Foreskin keratinocyte (primary cell): ENCODE measurements at places on chromosomes 1 and 21.
A peak's percentile ranks its signal among the peaks of the same experiment; 100 is the strongest.

DNA sequence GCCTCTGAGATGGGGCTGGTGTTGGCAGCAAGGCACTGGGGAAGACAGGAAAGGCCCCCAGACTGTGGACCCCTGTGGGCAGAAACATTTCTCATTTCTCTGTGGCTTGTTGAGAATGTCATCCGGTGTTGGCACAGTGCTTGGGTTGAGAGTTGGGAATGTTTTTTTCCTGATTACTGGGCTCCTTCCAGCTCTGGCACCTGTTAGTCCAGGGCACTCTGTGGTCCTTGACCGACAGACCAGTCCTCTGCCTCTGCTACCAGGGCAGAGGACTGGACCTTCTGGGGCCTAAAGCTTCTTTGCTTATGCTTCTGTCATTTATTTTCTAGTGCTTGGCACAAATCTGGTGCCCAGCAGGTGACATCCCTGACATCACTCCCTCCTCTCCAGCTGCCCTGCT is 4.8 kb upstream of the SPRR5 start:
- DNase-seq = no peak

DNA sequence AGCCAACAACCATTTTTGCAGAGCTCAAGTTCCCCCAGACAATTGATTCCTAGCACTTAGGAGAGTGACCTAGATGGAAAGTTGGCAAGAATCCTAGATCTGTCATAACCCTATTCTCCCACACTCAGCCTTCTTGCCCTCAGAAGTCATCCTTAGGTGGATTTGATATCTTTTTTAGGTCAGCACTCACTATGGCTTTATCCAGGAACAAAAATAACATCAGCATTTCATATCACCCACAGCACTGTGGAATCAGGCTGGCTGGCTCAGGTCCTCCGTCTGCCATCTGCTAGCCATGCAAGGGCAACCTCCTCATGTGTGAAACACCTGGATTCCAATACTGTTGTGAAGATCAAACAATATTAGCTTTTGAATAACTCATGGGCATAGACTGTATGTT is 6.0 kb downstream of the DPT start:
- DNase-seq = no peak

GRCh38 chr1:230639714-230640209 is 2.5 kb upstream of the COG2 start:
- no peak for DNase-seq

- no peak for DNase-seq
Observed at GRCh38 chr1:67307251-67308060, at the start of gene IL12RB2. IL12RB2 (plus strand) TSS chr1:67307873; CDS start chr1:67320369, 12,496 bp downstream.

DNA sequence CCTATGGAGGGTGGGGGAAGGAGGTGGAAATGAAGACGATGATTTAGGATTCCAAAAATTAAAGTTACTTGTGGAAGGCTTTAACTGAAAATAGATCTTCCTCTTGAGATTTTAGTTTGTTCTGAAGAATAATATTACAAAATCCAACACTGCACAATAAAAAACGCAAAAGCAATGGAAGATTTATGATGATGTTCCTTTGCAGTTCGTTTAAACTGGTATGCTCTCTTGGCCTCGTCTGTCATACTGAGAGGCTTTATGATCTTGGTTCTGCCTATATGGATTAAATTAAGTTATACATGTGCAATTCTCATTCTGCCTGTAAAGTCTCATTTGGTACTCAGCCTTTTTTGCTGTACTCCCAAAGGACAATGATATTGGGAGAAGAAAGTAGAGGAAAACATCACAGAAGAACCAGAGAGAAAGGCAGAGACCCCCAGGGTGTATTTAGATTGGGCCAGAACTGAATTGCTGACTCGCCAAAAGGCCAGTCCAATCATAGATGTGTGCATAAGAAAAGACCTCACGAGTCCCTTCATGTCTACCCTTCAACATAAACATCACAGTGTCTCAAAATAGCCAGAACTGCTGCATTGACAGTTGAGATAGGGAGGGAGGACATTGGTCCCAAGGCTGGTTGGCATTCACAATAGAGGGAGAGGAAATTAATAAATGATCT is 188.6 kb downstream of the GREM2 start:
- no peak for DNase-seq

DNA sequence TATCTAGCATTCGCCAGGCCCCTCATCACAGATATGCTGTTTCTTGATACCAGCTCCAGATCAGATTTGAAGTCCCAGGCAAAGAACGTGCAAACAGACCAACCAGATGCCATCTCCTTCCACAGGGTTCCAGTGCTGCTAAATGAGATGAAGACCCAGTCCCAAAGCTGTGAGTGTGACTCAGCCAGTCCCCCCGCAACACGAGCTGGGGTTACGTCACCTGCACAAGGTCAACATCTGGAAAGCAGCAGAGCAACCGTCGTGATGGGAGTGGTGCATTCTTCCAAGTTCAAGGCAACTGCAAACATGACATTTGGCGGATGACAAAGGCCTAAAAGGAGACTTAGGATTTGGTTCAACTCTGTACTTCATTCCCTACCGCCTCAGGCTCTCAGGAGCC is 69.6 kb upstream of the TIAM1 start:
- DNase-seq = no peak

- peak; percentile 85 for DNase-seq
Observed at GRCh38 chr1:43914576-43915525, 18.8 kb upstream of the ARTN start.

GRCh38 chr1:117653732-117654492 is 48.1 kb downstream of the TENT5C start:
- no peak for DNase-seq

- DNase-seq = no peak
Observed at GRCh38 chr1:98887507-98887906, 117.2 kb downstream of the PLPPR5 start.

DNA sequence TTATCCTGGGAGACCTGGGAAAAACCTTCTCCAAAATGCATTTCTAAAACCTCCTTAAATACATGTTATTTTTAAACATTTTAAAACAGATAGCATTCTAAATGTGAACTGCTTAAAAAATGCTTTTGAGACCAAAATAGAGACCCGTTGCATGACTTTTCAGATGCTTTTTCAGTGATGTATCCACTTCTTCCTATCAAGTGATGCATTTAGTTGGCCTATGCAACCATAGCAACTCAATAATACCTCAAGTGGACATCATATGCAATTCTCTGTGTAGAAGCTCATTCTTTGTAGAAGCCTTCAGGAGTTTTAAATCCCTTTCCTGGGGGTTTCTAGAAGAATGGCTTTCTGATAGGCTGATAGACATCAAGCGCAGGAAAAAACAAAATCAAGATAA is 94.5 kb upstream of the RAVER2 start:
- no peak for DNase-seq

- DNase-seq = no peak
Observed at GRCh38 chr1:116911779-116912469, 2.2 kb downstream of the PTGFRN start.

GRCh38 chr1:169102567-169102966 is 3.9 kb upstream of the ATP1B1 start:
- DNase-seq = no peak

DNA sequence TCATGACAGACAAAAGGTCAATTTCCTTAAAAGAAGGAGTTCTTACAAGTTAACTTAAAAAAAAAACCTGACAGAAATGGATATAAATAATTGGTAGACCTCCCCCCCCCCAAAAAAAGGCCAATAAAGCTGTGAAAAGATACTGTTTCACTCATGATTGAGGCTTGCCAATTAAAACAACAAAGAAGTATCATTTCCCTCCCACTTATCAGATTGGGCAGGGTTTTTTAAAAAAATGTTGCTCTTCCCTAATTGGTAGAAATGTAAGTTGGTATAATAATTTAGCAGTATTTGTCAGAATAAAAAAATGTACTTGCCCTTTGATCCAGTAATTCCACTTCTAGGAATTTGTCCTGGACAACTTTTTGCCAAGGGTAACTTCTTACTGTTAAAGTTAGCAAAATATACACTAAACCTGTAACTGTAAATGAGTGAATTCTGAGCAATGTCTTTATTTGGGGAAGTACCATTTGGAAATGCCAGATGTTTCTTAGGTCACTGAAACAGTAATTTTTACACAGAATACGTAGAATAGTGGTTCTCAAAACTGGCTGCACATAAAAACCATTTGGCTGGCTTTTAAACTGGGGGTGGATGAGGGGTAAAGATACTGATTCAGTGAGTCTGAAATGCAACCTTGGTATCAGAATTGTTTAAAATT is 17.5 kb downstream of the RNF2 start:
- no peak for DNase-seq

DNA sequence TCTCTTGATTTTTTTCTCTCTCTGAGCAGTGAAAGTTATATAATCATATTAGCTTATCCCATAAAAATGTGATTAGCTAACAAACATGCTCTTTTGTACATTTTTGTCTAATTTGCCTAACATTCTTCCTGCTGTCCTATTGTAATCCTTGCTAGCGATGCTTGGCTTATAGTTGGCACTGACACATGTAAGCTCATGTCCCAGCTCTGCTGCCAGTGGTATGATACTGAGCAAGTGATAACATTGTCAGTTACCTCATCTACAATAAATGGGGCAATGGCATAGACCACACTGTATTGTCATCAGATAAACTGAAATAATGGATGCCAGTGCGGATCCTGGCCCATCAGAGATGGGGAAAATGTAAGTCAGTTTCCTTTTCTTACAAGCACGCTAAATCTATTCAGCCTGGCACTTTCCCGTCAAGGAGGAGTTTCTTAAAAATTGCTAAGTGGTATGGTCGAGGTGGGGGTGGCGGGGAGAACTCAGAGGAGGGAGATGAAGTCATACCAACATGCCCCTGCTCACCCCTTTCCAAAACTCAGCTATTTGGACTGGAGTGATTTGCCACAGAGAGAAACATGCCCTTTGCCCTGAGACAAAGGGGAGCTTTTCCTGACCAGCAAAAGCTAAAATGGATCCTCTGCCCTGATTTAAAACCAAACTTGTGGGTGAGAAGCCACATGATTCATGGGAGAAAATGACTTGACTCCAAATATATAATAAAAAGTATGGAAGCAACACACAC is 1.3 kb downstream of the FYB2 start:
- DNase-seq = no peak

DNA sequence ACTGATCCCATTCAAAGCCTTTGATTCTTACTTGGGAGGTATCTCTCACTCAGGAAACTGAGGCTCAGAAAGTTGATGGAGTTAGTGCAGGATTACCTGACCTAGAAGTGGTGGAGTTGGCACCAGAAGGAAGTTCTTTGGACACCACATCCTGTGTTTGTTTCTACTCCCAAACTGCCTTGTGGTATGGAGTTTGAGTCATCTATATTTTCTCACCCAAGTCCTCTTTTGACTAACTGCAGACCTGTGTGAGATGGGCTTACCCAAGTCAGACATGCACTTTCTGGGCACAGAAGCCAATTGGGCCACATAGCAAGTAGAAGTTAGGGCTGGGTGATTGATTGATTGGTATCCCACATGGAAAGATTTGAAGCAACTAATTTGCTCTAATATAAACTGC is 36.1 kb downstream of the FGGY start:
- DNase-seq = peak; percentile 75

GRCh38 chr1:79594121-79594698 is 587.7 kb upstream of the ADGRL4 start:
- DNase-seq = no peak

GRCh38 chr1:192580351-192580962 is 4.9 kb downstream of the RGS1 start:
- peak; percentile 52 for DNase-seq

DNA sequence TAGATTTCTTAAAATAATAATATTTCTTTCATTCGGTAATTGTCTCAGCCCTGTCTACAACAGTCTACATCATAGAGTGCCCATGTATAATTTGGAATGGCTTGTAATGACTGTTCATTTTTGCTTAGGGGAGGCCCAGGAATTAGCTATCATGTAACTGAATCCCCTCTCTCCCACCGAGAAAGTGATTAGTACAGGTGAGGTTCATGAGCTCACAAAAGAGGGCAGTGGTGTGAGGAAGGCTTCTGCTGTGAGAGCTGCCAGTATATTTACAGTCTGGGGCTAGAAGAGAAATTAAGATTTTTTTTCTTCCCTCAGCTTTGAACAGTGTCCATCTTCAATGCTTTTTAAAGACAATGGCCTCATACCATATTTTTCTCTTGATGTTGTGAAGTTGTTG is 340.7 kb downstream of the ADGRL2 start:
- no peak for DNase-seq

DNA sequence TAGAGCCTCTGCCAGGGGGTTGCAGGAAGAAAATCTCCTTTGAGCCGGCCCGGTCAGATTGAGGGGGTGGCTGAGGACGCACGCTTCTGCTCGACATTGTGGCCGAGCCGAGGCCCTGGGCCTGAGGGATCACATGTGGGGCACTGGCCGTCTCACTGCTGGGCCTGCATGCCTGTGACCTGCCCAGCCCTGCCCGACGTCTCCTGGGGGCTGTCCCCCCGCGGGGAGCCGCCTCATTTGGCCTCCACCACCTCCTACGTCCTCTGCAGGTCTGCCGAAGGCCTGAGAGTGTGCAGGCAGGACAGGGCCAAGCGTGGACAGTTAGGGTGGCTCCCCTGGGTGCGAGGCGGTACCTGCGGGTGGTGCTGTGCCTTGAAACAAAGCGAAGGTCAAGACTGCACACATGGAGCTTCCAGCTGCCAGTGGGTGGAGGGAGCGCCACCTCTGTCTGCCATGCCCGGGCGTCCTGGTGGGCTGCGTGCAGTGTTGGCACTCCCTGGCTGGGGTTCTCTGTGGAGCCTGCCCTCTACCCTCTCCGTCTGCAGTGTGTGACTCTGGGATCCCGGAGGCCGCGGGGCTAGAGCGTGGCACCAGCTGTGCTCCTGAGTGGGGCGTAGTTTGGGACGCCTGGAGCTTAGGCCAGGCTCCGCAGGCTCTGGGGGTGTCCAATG is 51.7 kb downstream of the PCNT start:
- DNase-seq = no peak
